Activated naive CD4-positive, alpha-beta T cell treated with anti-CD3 and anti-CD28 coated beads, Interleukin-2, amount 50 U/mL, for 72 hours (primary cell): ENCODE measurements at places on chromosomes 2 and 18.

DNA sequence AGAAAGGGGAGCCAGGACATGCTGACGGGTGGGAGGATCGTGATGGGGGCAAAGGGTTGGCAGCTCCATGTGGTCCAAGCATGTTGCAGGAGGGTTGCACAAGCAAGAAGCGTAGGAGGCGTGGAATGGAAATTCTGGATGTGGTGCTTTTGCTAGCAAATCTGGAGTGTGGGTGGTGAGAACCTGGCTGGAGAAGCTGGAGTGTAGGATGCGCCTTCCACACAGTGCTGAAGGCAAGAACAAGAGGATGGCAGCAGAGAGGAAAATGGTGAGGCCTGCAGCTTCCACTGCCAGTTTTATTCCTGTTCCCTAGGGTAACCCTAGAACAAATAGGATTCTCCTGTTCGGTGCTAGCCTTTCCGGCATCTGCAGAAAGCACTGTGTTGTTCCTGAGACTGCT lies 22.4 kb downstream of the CREG2 start:
- DNase-seq = no peak

GRCh38 chr2:226991663-226992062 lies 155.8 kb downstream of the RHBDD1 start:
- DNase-seq = no peak

- no peak for DNase-seq
These were observed 214.2 kb downstream of the PTGR3 start for GRCh38 chr18:74994502-74995418.

DNA sequence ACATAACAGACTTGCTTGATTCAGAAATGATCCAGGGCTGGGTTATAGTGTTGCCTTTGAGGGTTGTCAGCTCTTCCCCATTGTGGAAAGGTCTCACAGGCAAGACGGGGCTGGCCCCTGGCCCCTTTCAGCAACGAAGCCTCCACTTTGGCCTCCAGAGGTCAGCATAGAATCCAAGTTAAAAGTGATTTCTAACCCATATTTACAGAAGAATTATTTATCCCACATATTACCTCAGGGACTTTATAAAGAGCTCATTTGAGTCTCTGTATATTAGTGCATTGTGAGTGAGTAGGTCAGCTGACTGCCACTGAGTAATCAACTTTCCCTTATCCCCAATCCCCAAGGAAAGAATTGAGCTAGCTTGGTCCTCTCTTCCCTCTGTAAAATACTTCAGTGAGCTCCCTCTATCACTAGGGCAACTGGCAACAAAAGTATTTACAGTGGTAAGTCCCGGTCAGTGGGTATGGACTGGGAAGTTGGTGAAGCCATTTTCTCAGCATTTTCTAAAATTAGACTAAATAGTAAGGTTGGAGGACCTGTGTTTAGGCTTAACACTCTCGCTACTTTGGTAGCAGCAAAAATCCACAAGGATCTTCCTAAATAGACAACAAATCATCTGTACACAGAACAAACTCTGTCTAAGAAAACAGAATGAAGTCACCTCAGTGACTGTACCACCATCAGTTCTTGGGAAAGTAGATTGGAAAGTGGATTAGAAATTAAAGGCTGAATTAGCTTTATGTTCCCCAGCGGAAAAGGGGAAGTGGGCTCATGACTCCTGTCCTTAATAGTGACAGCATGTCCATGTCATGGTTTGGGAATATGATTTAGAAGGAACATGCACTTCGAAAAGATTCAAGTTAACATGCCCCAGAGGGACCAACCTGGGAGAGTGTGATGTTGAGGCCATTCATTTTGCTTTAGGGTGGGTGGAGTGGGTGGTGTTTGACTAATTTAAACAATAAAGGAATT lies 171.0 kb upstream of the SIX3 start:
- no peak for DNase-seq

GRCh38 chr2:208363485-208363884 lies 43.1 kb upstream of the PTH2R start:
- no peak for DNase-seq

DNA sequence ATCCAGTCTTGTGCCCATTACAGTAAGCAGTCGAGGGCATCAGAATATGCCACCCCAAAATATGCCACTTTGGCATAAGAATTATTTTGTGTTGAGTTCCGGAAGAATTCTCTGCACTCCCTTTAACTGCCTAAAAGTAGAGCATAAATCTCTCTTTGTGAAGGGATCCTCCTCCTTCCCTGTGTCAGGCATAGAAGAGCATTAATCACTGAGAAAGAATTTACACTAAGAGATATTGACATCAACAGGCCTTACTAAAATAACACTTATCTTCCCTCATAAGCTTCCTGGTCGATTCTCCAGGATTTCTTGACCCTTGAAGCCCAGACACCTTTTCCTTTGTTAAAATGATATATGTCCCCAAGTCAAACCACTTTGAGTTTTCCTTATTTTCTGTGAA lies 27.6 kb upstream of the KYNU start:
- no peak for DNase-seq

GRCh38 chr2:54767921-54768320 lies 44.5 kb downstream of the EML6 start:
- DNase-seq = no peak

GRCh38 chr18:1468550-1468949 lies 563.9 kb downstream of the ADCYAP1 start:
- DNase-seq = no peak

DNA sequence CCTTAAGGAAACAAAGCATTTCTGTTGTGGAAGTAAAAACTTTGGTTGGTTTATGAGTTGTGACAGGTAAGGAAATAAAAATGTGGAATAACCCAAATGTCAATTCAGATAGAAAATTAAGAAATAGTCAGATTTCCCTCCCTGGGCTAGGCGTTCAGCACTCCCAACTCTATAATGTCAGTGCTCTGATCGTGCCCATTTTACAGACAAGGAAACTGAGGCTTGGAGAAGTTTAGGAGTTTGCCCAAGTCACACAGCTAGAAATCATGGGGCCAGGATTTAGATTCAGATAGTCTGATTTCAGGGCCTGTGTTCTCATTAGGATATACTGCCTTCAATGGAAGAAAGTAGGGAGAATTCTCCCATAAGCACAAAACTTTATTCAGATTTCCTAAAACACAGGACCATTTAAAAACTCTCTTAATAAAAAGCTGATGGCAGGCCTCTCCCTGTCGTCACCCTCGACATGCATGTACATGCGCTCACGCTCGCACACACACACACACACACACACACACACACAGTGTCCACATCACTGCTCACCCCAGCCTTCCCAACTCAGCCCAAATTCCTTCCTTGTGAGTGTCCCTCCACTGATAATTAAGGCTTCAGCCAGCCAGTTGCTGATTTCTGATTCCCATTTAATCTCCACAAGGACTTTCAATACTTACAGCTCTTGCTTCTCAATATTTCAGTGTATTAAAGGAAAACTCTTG lies 49.1 kb upstream of the SLC14A2 start:
- no peak for DNase-seq

GRCh38 chr2:128396946-128397345 lies 78.3 kb upstream of the HS6ST1 start:
- no peak for DNase-seq

- no peak for DNase-seq
These were observed 237.0 kb downstream of the ZNF407 start for GRCh38 chr18:74834424-74835309.

DNA sequence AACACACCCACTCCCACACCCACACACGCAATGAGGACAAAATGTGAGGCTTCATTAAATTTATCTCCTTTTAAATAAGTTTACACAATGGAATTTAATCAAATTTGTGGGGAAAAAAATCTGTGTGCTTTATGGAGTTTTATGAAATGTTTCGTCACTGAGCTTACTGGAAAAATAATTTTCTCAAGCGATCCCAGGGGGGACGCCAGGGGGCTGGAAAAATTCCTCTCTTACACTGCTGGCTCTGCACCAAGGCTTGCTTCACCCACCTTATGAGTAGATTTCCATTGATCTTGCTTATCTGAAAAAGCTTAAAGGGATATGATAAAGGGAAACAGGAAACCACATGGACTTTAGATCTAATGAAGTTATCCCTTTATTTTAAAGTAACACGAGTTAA lies 95.5 kb downstream of the CABYR start:
- no peak for DNase-seq
